Fibroblast of skin of right quadriceps (primary cell): ENCODE measurements at places on chromosomes 4 and X.
A peak's percentile ranks its signal among the peaks of the same experiment; 100 is the strongest.

- no peak for DNase-seq
Measured at GRCh38 chr4:88953400-88953799, 103.6 kb downstream of the FAM13A start.

GRCh38 chr4:5052726-5053425 lies 1.6 kb downstream of the STK32B start:
- DNase-seq, result no peak

DNA sequence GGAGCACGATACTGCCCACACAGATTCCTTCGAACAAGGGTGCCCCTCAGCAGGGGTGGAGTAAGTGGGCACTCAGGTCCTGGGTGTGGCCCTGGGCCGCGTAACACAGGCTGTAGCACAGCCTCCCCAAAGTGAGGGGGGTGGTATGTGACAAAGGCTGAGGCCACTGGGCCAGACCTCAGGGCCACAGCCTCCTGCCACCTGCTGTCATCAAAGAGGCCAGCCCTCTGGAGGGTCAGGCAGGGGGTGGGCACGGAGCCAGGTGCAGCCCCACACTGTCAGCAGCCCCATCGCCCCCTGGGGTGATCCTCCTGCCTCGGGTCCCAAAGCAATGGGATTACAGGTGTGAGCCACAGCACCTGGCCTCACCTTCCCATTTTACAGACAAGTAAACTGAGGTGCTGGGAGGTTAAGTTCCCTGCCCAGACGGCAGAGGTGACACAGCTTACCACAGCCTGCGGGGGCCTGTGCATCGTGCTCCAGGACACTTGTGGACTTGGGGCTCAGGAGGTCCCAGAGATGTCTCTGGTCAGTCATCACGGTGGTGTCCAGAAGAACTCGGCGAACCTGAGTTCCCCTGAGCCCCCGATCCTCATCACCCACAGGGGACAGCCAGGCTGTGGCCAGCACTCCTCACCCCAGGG lies 27.5 kb upstream of the MXD4 start:
- no peak for DNase-seq

DNA sequence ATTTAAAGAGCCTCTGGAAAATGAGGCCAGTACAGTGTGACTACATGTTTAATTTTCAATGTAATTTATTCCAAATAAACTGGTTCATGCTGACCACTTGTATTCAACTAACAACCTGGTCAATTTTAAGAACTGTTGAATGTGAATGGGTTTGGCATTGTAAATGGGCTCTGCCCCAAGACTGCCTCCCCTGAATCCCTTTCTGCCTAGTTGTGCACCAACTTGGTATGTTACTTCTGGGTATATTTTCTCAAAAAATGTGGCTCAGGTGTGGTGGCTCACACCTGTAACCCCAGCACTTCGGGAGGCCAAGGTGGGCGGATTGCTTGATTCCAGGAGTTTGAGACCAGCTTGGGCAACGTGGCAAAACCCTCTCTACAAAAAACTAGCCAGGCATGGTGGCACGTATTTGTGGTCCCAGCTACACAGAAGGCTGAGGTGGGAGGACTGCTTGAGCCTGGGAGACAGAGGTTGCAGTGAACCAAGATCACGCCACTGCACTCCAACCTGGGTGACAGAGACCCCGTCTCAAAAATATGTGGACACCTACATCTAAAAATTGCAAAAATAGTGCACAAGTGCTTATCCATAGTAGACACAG lies 7.2 kb downstream of the RPL9 start:
- no peak for DNase-seq

- DNase-seq, result peak; percentile 58
Measured at GRCh38 chr4:38174801-38175200, 214.6 kb downstream of the PTTG2 start.

DNA sequence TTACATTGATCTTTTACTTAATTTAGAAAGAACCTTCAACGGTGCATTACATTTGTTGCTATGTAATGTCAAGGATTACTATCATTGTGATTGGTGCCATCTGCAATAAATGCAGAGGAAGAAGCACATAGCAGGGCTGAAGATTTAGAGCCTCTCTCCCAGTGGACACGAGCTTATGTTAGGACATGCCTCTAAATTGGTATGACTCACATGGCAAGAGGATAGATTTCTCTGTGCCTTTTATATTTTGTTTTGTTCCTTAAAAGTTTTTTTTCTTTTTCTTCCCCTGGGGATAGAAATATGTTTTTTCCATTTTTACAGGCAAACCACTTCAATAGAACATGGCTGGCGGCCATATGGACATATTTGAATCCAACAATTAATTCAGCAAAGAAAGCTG lies 205.0 kb upstream of the HAND2 start:
- DNase-seq, result peak; percentile 60

- DNase-seq, result no peak
Measured at GRCh38 chrX:110159865-110160264, 157.0 kb downstream of the TMEM164 start.

- DNase-seq, result peak; percentile 1
Measured at GRCh38 chr4:71860643-71861042, 76.8 kb upstream of the GC start.

GRCh38 chr4:41709844-41710481 lies 38.6 kb downstream of the PHOX2B start:
- peak; percentile 59 for DNase-seq

GRCh38 chr4:3351997-3352396 lies 59.2 kb downstream of the RGS12 start:
- DNase-seq, result no peak

DNA sequence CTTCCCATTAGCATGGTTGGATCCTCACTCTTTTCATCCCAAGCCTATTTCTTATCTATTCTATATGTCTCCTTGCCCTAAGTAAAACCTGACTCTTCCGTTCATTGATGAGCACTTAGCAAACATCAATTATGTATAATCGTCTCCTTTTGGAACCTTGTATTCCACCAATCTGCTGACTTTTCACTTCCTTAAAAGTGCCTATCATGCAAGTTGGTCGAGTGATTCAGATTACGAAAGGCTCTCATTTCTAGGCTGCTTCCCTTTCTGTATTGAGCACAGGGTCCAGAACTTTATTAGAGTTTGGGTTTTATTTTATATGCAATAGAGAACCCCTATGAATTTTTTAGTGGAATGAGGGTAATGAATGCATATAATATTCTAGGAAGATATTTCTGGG lies 27.1 kb upstream of the ALB start:
- no peak for DNase-seq

DNA sequence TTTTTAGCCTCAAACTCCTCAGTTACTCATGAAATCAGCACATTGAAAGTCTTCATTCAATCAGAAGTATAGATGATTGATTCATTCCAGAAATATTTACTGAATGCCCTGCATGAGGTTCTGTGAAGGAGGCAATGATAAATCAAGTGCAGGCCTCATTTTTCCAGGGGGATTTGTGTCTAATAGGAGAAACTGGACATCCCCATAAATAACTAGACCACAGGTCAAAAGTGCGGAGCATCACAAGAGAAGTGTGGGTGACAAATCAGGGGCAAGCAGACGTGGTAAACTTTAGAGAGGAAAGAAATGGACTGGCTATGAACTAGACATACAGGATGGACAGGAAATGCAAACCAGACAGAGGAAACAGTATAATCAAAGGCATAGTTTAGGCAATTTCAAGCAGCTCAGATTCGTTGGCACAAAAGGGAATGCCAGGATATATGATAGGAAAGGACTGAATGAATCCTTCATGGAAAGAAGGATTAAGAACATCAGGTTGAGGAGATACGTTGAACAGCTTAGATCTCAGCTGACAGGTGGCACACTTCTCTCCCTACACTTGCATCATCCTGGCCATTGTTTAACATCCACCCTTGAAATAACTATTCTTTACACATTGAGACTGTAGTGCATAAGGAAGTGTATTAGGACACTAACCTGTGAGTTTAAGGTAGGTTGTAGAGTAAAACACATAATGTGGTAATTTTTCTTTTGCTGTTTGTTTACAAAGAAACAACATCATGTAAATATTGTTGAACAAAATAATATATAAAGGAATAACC lies 69.6 kb upstream of the RASGEF1B start:
- DNase-seq, result no peak

GRCh38 chr4:83043801-83044407 lies 8.9 kb downstream of the COPS4 start:
- peak; percentile 63 for DNase-seq

GRCh38 chr4:25986807-25987206 lies 72.8 kb downstream of the SMIM20 start:
- no peak for DNase-seq
